Stimulated activated CD4-positive, alpha-beta T cell treated with anti-CD3 and anti-CD28 coated beads, TNF-alpha, amount 100 ng/mL, for 24 hours (primary cell): ENCODE measurements at places on chromosomes 1 and 21.

DNA sequence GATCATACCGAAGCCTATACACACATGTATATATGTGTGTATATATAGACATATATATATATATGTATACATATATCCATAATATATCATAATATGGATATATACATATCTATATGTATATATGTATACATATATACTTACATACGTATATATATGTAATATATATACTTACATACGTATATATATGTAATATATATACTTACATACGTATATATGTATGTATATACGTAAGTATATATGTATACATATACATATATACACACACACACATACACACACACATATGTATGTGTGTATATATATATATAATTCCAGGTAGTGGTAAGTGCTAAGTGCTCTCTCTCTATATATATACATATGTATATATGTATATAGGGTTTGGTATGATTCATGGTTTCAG lies 9.7 kb upstream of the TMEM35B start:
- DNase-seq: no peak

DNA sequence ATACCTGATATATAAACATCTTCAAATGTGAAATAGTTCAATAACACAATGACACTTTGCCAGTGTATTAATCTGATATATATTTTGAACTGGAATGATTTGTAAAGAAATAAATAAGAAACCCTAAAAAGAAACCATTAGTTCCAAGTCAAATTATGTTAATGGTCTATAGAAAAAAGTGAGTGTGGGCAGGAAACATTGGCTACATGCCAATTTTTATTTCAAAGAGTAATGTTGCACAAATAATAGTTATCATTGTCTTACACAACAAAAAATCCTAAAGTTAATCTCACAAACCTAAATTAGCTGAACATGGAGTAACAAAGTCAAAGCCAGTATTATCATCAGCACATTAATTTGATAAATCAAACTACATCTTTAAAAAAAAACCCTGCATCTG lies 37.9 kb upstream of the BATF3 start:
- no peak for DNase-seq

DNA sequence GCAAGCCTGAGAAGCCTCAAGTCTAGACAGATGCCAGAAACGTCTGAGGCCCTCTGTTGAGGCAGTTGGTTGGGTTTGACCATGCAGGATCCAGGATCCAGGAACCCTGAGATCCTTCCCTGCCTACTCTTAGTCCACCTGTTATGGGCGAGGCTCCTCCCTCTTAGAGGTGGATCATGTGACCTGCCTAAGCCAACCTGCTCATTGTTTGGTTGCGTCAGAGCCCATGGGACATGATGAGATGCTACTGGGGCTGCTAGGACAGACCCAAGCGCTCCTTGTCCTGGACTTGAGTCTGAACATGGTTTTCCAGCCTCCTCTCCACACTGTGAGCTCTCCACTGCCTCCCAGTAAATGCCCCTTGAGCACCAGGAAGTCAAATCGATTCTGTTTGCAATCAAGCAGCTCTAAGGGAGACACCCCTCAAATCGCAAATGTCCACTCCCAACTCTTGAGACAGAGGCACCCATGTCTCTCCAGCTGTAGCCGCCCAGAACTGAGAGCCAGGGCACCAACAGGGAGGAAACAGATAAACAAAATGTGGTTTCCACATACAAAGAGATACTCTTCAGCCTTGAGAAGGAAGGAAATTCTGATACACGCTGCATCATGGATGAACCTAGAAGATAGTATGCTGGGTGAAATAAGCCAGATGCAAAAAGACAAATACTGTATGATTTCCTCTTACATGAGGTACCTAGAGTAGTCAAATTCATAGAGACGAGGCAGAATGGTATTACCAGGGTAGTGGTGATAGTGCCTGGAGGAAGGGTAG lies 31.7 kb upstream of the WNT4 start:
- DNase-seq: no peak

DNA sequence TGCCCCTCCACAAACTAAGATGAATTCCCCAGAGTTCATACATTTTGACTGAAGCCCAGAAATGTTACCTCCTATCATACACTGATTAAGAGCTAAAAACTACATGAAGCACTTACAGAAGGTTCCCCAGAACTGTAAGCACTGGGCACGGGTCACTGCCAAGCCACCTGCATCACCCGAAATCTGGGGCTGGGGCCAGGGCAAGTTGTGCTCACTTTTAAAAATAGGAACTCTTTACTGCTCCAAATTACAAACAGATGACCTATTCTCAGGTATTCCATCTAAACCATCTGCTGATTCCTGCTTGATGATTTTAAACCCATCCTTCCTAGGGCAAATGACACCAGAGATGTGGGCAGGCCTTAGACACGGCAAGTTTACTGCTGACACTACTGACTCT lies 4.8 kb downstream of the SETD4 start:
- DNase-seq: no peak

- DNase-seq: no peak
Measured at GRCh38 chr1:46334030-46334384, 6.6 kb upstream of the NSUN4 start.

DNA sequence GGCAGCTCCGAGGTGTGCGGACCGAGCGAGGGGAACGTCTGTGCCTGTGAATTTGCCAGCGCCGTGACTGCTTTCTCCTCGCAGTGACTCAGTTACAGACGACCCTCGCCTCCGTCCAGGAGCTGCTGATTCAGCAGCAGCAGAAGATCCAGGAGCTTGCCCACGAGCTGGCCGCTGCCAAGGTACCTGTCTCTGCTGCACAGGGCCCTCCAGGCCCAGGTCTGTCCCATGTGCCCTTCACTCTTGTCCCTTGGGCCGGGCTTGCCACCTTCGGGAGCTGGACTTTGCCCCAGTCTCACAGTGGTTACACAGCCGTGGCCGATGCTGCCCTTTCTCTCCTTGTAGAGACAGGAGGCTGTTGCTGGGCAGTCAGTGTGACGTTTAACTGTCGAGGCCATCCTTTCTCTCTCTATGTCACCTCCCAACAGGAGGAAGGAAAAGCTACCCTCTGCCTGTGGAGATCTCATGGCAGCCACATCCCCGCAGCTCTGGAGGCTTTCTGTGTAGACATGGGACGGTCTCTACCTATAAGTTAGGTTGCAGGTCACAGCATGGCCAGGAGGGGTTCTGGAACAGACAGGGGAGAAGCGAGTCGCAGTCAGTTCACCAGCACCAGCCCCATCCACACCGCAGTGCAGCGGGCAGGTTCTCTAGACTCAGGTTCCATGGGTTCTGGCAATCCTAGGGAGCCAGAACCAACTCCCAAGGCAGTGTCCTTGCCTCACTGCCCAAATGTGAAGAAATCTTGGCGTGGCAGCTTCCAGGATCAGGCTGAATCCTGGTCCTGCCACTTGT lies 149.7 kb downstream of the PEX14 start:
- no peak for DNase-seq

DNA sequence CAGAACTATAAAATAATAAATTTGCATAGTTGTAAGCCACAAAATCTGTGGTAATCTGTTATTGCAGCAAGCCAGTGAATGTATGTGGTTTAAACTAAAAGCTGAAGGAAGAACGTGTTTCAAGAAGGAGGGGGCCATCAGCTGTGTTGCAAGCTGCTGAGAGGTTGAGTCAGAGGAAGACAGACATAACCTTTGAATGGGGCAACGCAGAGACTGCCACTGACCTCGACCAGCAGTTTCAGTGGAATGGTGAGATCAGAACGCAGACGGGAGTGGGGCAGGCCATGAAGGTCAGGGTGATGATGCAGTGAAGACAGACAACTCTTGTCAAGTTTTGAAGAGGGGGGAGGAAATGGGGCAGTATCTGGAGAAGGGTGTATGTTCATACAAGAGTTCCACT lies 23.2 kb upstream of the QSOX1 start:
- DNase-seq: no peak

GRCh38 chr1:58583496-58583895 lies 6.4 kb upstream of the TACSTD2 start:
- no peak for DNase-seq
